ENCODE measurements at places on chromosomes 13 and 19.

GRCh38 chr13:71877256-71877653 is 10.3 kb upstream of the DACH1 start:
- peak; percentile 84 for DNase-seq

GRCh38 chr13:68214691-68215415 is 984.7 kb upstream of the PCDH9 start:
- no peak for DNase-seq

DNA sequence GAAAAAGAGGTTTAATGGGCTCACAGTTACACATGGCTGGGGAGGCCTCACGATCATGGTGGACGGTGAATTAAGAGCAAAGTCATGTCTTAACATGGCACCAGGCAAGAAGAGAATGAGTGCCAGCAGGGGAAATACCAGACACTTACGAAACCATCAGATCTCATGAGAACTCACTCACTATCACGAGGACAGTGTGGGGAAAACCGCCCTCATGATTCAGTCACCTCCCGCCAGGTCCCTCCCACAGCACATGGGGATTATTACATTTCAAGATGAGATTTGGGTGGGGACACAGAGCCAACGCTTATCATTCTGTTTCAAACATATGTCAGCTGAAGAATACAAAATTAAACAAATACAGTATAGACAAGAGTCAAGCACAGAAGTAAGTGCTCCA is 165.1 kb downstream of the PCCA start:
- no peak for DNase-seq

GRCh38 chr19:32872391-32872790 is 2.8 kb upstream of the SLC7A9 start:
- no peak for DNase-seq

GRCh38 chr19:38849860-38850435 is at the start of gene HNRNPL:
TSS of gene HNRNPL (minus strand) at chr19:38849986. CDS start at chr19:38849966, 20 bp downstream.
- peak; percentile 100 for DNase-seq

GRCh38 chr19:52138278-52138982 is 1.3 kb downstream of the ZNF616 start:
- peak; percentile 78 for DNase-seq

DNA sequence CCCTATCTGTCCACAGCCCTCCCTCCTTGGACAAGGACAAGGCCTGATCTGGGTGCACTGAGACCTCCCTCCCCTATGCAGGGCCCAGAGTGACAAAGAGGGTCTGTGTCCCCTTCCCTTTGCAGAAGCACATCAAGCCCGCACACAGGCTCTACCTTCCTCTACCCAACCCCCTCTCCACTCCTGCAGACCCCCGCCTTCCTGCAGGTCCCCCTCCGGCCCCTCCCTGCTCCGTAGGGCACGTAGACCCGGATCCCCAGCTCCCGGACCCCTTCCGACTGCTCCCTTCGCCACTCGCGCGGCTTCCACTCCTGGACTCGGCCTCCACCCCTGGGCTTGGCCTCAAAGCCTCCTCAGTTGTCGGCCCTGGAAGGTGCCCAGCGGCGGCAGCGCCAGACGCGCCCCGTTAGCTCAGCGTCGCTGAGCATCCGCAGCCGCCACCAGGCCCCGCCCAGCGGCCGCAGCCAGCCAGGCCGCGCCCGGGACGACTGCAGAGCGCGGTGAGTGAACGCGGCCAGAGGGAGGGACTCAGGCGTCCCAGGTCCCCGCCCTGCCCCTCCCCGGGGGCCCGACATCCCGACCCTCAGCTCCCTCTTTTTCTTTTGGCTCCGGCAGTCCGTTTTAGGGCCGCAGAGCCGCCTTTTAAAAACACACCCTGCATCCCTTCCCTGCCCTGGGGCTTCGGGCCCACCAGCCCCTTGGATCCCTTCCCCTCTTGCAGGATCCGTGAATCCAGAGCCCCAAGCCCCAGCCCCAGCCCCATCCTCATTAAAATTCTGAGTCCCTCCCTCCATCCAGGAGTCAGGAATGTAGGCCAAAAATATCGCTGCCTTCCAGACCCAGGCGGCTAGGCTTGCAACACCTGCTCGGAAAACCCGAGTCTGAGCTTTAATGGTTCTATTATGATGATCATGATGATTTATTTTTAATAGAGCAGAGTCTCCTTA is 1.5 kb upstream of the MYADM start:
- peak; percentile 78 for DNase-seq

GRCh38 chr19:19534556-19535265 is 3.4 kb upstream of the CILP2 start:
- DNase-seq = peak; percentile 57

- no peak for DNase-seq
Measured at GRCh38 chr19:52778811-52779210, 7.8 kb downstream of the ZNF600 start.

GRCh38 chr19:1390890-1391423 is 7.2 kb downstream of the NDUFS7 start:
- DNase-seq = no peak

DNA sequence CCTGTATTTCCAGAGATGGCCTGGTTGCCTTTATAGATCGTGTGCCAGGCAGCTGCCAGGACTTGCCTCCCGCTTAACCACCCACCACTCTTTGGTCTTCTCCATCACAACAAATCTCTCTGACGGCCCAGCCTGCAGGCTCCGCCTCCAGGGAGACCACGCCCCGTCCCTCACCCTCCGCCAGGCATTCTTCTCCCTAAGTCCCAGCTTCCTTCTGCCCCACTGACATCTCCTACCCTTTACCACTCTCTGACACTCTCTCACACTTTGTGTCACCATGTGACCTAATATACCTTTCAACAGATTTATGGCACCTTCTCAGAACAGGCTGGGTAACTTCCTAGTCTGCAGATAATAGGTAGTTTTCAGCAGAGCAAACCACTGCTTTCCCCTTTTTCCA is 95.1 kb downstream of the CAB39L start:
- peak; percentile 82 for DNase-seq

DNA sequence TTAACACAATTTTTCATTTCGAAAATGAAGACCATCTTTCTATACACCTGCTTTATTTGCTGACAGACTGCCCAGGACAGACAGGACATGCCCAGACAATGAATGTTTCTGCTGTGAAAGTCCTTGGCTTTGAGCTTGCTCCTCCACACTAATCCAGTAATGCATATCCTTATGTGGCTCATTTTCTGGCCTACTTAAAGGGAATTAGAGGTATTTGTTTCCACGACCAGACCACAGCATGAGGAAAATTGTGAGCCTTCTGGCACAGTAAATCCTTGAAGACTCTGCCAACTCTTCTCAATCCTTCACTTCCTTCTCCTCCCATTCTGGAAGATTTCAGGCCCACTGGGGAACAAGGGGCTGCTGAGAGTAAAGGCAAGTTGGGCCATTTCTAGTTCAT is 25.7 kb downstream of the CCDC70 start:
- no peak for DNase-seq

DNA sequence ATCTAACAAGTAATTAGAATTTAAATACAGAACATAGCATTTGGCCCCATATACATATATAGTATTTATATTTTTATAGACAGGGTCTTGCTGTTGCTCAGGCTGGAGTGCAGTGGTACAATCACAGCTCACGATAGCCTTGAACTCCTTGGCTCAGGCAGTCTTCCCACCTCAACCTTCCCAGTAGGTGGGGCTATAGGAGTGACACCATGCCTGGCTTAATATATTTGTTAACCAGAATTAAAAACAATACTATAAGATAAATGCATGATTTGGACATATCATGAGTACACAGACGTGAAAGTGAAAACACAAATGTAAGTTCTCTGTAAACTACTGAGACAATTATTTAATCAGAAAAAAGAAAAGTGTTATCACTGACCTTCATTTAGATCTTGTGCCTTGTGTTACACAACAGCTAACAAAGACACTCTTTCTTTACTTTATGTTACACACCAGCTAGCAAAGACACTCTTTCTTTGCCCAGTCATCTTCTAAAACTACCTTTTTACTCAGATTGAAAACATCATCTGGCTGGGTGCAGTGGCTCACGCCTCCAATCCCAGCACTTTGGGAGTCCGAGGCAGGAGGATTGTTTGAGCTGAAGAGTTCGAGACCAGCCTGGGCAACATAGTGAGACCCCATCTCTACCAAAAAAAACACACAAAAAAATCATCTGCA is 22.6 kb downstream of the CARS2 start:
- no peak for DNase-seq

GRCh38 chr19:58569943-58570670 is 3.0 kb downstream of the MZF1 start:
- DNase-seq = no peak

GRCh38 chr13:25501231-25501630 is 129.5 kb downstream of the ATP8A2 start:
- DNase-seq = no peak

- DNase-seq = no peak
Measured at GRCh38 chr13:76461999-76462398, 424.2 kb downstream of the KCTD12 start.

- DNase-seq = peak; percentile 41
Measured at GRCh38 chr19:35045667-35046300, 4.3 kb downstream of the HPN start.

DNA sequence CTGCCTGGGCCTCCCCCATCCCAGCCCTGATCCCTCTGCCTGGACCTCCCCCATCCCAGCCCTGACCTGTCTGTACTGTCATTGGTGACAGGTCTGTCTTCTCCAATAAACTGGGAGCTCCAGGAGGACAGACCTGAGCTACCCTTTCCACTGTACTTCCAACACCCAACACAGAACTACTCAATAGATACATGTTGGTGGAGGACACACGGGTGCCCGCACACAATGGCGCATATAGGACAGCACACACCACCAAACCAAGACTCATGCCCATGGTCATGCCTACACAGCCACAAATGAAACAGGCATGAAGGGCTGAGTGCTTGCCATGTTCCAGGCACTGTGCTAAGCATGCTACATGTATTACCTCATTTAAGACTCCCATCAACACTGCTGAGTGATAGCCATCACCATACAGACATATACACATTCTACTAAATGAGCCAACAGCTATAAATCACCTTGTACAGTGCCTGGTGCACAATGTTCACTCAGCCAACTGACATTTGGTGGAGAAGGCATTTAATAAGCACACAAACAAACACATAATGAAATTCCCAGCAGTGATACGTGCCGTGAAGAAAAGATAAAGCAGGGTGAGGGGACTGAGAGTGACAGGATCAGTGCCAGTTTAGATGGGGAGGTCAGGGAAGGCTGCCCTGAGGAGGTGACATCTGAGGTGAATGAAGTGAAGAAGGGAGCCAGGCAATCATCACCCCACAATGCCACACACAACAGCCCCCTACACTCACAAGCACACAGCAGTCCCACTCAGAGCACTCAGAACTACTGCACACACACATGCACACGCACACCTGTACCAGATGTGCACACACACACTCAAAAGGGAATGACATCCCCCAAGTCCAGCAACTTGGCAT is 857 bp downstream of the POU2F2 start:
- DNase-seq = no peak

DNA sequence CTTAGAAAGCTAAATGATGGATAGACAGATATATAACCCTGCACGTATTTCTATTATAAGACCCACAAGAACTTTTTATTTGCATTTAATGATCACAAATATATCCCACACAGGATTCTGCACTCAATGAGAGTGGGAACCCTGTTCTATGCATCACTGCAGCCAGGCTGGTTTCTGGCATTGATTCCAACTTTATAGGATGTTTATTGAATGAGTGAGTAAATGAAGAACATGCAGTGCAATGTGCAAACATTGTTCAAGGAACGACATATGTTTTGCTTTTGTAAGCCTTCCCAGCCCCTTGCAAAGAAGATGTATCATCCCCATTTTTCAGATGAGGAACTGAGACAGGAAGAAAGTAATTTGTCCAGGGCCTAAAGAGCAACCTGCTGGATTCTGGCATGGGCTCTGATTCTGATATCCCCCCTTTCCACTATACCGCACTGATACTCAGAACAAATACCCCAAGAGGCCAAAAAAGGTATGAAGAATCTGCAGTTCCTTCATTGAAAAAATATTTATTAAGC is 246.3 kb downstream of the LACC1 start:
- DNase-seq = no peak

- peak; percentile 56 for DNase-seq
Measured at GRCh38 chr19:1862424-1863327, 703 bp downstream of the KLF16 start.

- DNase-seq = peak; percentile 74
Measured at GRCh38 chr19:10288662-10289166, 1.0 kb upstream of the ICAM5 start.

- DNase-seq = no peak
Measured at GRCh38 chr19:9937001-9937411, 691 bp upstream of the OLFM2 start.

DNA sequence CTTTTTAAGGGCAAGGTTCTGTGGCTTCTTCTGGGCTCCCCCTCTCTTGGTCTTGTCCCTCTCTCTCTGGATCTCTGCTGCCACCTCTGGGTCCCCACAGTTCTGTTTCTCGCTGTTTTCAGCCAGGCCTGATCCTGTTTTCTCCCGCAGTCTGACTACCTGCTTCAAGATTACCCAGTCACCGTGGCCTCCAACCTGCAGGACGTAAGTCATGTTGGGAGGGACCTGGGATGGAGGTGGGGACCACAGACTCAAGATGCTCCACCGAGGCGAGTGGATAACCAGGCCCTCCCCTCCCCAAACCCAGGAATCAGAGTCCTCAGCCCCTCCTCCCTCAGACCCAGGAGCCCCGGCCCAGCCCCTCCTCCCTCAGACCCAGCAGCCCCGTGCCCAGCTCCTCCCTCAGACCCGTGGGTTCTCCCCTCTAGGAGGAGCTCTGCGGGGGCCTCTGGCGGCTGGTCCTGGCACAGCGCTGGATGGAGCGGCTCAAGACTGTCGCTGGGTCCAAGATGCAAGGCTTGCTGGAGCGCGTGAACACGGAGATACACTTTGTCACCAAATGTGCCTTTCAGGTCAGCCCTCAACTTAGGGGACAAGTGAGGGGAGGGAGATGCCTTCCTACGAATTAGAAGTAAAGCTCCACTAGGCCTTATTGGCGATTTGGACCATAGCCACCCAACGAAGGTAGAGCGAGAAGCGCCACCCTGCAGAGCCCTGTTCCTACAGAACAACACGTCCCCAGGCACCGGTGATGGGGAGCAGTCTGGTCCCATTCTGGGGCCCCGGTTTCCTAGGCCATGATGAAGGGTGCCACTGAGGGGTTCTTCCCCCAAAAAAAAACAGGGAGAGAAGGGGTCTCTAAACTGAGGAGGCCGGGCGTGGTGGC is 2.2 kb downstream of the FLT3LG start:
- peak; percentile 87 for DNase-seq

GRCh38 chr13:101490406-101491015 is 38.0 kb downstream of the ITGBL1 start:
- DNase-seq = no peak

GRCh38 chr19:6446452-6446851 is 12.9 kb upstream of the SLC25A41 start:
- DNase-seq = no peak

DNA sequence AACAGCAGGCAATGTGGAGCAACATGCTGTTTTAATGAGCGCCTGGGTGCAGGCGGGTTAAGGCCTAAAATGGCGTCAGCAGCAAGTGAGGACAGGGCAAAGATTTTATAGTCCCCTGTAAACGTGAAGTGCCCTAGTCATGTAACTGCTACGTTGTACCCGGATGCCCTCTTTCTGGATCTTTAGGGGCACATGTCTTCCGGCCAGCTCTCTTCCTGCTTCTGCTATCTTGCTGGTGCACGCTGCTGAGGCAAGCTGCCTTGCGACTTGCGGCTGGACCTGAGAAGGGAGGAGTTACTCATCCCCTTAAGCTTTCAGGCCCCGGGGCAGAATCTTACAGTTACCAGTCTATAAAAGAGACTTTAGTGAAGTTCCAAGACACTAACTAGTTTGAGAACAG is 303.6 kb upstream of the DACH1 start:
- no peak for DNase-seq
